ENCODE measurements at places on chromosomes 4 and X. TPM values are rescaled to one million over a fixed set of nuclear protein-coding genes. Genes with fewer than 3 reads are reported as not detected.

The XAGE1A gene
- not detected for total RNA-seq

DNA sequence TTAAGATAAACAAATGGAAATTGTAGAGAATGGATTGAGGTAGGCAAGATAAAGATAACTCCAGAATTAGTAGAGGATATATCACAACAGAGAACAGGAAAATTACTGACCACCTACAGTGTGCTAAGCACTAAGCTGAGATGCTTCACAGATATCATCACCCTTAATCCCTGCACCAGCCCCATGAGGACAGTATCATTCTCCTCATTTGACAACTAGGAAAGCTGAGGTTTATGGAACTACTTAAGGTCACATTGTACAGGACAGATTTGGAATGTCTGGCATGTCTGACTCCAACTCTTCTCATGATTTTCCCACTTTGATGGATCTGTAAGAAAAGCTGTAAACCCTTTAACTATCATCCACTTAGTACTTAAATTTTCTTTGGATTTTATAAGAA is 95.5 kb downstream of the CASK start:
- no peak overlapping the region for H3K4me3 ChIP-seq
- H3K4me1 ChIP-seq, result peaks cover 66% of the 10 kb centered on the region
- no peaks in the 10 kb centered on the region for H3K27me3 ChIP-seq
- DNase-seq, result peak; percentile 28
- peak overlapping the region; percentile 68 for H3K27ac ChIP-seq
- H3K36me3 ChIP-seq, result peaks cover 9% of the 10 kb centered on the region

The HS3ST1 gene
- total RNA-seq, result not detected

DNA sequence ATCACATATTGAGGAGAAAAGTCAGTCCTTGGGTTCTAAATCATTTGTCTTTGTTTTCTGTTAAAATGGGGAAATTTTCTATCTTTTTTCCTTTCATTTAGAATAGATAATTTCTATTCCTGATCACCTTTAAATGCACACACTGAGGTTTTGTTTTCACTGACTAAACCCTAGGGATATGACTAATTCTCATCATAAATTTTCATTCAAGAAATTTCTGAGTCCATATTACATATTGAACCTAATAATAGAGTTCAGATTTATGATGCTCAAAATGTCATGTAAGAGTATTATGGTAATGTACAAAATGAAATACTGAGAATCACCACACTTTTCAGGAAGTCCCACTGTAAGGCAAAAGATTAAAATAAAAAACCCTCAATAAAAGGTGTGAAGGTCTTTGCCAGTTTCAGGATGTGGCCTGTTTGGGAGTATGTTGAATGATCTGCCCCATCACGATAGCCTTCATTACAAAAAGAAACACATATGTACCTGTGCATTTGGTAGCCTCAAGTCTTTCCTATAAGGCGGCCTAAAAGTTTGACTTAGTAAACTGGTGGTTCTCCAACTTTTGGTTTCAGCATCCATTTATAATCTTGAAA is 49.4 kb downstream of the LEF1 start:
- no peaks in the 10 kb centered on the region for H3K36me3 ChIP-seq
- H3K4me3 ChIP-seq, result no peak overlapping the region
- no peak overlapping the region for H3K27ac ChIP-seq
- H3K27me3 ChIP-seq, result no peaks in the 10 kb centered on the region

The BRS3 gene
- total RNA-seq, result not detected

DNA sequence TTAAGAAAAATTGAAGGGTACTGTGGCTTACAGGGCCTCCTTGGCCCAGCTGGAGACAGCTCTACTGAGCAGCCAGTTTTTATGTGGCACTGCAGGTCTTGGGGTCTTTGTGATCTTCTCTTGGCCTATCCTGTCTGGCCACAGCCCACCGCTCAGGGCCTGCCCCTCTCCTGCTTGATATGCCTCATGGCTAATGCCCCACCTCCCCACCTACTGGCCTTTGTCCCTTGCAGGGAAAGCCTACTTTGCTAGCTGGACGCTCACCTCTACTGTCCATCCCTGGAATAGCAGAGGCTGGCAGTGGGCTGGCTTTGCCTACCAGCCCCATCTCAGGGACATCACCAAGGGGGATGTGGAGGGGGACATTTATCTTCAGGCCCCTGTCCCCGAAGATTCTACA is 134.1 kb downstream of the PJA1 start:
- no peak overlapping the region for H3K27ac ChIP-seq
- no peaks in the 10 kb centered on the region for H3K36me3 ChIP-seq
- peaks cover 14% of the 10 kb centered on the region for H3K27me3 ChIP-seq
- H3K4me1 ChIP-seq, result peaks cover 10% of the 10 kb centered on the region
- no peak overlapping the region for H3K4me3 ChIP-seq

DNA sequence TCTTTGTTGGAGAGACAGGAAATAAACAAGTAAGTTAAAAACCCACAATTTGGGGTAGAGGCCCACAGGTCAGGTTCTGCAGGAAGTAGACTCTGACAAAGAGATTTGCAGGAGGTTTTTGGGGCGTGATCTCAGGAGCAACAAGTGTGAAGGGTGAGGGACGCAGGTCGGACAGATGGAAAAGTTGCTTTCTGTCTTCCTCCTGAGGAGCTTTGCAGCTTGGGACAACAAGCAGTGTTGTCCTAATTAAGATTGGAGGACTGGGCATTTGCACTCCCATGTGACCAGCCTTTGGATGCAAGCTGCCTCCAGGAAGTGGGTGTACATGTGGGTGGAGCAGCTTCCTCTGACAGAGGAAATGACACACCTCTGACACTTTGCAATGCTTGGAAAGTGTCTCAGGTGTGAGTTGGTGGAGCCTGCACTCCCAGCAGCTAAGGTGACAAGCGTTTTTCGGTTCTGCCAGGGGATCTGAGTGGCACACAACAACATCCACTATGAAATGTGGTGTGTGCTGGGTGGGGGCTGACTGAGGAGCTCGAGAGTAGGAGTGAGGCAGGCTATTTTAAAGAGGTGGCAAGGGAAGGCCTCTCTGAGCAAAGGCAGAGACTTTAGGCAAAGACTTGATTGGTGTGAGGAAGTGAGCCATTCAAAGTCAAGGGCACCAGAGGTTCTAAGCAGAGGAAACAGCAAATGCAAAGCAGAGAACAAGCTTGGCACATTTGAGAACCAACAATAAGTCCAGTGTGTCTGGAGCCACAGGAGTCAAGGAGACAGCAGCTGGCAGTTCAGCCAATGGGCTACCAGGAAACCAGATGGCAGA is 339.8 kb upstream of the GATB start:
- peaks cover 57% of the 10 kb centered on the region for H3K4me1 ChIP-seq
- peak overlapping the region; percentile 52 for H3K27ac ChIP-seq
- no peak overlapping the region for H3K4me3 ChIP-seq
- no peaks in the 10 kb centered on the region for H3K27me3 ChIP-seq

The ADH7 gene
- total RNA-seq, result not detected

GRCh38 chrX:150313514-150313913 is 49.6 kb upstream of the MAMLD1 start:
- H3K27ac ChIP-seq, result no peak overlapping the region
- no peaks in the 10 kb centered on the region for H3K36me3 ChIP-seq
- no peak for DNase-seq

- H3K27me3 ChIP-seq, result no peaks in the 10 kb centered on the region
- peaks cover 11% of the 10 kb centered on the region for H3K4me1 ChIP-seq
- H3K4me3 ChIP-seq, result no peak overlapping the region
- peaks cover 15% of the 10 kb centered on the region for H3K36me3 ChIP-seq
- H3K27ac ChIP-seq, result no peak overlapping the region
These were observed 55.6 kb downstream of the HAUS3 start for GRCh38 chr4:2186133-2186864.

DNA sequence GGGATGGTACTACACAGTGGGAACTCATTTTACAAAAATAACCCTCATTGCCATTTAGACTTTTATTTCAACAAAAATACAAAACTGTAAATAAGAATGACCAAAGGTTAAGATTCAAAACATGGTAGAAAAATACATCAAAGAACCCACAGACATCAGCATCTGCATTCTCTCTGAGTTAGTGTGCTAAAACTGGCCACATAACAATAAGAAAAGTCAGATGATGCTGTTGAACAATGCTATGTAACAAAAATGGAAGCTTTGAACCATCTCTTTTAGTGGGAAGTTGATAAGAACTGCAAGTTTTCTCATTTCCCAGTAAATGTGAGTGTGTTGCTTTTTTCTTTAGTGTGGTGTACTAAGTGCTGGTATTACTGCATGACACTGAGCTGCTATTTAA is 888.4 kb upstream of the EPHA5 start:
- H3K4me1 ChIP-seq, result peaks cover 50% of the 10 kb centered on the region
- peak overlapping the region; percentile 26 for H3K27ac ChIP-seq
- H3K4me3 ChIP-seq, result no peak overlapping the region
- DNase-seq, result no peak
- H3K27me3 ChIP-seq, result no peaks in the 10 kb centered on the region
